ENCODE measurements at places on chromosomes 5 and 9.

- no peak for DNase-seq
These were observed 280.3 kb downstream of the ARHGEF28 start for GRCh38 chr5:73906277-73906676.

DNA sequence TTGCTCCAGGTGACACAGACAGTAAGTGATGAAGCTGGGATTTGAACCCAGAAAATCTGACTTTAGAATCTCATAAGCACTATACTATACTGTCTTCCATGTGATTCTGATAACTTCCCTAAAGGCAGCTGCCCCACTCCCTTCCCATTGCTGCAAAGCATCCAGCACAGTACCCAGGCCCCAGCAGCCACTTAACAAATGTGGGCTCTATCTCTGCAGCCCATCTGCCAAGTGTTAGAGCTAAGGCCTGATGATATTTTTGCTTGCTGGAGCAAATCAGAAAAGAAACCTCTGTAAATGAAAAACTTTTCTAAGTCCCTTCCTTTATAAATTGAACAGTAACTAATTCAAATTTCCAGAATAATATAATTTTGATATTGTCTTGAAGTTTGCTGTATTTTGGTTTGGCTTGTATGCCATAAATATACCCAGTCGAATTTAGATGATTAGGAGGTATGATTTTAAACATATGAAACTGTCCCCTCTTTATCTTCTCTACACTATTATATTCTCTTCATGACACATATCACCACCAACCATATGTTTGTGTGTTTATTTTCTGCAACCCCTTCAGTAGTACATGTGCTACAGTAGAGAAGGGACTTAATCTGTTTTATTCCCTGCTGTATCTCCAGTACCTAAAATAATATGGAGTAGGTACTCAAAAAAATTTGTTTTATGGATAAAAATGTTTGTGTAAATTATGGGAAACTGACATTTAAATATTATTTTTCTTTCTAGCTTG lies 63.8 kb downstream of the SMIM15 start:
- no peak for DNase-seq

- no peak for DNase-seq
These were observed 20.1 kb upstream of the TBC1D9B start for GRCh38 chr5:179927824-179928223.

DNA sequence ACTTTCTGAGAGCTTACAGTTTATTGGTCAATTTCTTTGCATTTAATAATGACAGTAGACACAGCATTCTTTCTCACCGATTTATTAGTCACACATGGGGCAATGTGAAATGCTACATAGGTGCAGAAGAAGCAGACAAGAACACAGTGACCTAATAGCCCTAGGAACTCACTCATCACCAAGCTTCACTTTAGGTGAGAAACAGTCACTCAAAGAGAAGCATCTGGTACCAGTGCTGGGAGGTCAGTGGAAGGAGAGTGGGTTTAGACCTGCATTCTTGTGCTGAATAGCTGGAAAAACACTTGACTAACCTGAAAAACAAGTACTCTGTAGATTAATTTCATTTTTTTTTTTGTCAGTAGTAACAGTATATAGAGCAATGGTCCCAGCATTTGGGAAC lies 179.6 kb downstream of the GRIA1 start:
- DNase-seq: no peak

DNA sequence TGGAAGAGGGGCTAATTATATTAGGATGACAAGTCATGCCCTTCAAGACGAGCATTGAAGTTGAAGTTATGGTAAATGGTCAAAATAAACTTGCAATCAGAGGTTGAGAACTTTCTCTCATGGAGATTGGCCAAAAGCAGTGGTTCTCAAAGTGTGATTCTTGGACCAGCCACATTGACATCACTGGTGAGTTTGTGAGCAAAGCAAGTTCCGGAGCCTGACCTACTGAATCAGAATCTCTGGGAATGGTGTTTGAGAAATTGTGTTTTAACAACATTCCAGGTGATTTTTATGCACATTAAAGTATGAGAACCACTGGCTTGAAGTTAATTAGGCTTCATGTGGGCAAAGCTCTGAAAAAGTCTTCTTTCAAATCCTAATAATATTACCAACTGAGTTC lies 403.5 kb downstream of the ZSWIM6 start:
- DNase-seq: no peak

DNA sequence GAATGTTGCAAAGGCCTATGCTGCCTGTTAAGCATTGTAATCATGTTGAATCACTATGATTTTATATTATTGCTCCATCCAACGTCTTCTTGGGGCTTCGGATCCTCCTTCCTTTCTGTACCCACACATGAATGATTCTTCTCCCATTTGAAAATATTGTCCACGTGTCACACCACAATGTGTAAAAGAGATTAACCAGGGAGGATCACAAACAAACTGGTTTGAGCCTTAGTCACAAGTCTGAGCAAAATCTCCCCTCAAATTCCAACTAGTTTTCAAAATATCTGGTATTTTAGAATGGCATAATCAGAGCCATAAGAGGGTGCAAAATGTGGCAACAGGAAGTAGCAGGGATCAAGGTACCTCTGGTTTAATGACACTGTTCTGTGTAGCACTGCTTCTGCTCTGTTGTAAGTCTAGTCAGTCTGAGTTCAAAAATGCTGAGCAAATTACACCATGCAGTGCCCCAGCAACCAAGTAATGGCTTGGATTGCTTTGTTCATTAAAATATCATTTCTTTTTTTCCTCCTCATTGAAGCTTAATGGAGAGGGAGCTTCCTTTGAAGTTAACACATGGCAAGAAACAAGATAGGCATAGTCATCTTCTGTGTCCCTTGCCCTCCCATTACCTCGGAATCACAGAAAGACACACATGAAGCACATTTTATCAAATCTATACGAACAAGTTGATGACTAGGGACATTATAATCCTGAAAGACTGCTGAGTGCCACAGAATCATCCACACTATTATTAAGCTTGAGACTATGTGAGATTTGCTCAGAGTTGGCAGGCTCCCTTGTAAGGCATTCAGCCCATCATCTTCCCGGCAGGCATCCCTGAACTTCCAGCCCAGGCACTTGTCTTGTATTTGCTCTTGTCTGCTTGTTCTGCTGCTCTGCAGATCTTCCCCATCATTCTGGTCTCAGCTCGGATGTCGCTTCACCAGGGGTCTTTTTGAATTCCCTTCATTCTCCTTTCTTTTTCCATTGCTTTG lies 102.0 kb upstream of the PRLR start:
- DNase-seq: no peak

- DNase-seq: no peak
These were observed 10.9 kb downstream of the FBXL7 start for GRCh38 chr5:15510831-15511230.

- DNase-seq: no peak
These were observed 7.1 kb downstream of the LRRC70 start for GRCh38 chr5:62585751-62586150.

DNA sequence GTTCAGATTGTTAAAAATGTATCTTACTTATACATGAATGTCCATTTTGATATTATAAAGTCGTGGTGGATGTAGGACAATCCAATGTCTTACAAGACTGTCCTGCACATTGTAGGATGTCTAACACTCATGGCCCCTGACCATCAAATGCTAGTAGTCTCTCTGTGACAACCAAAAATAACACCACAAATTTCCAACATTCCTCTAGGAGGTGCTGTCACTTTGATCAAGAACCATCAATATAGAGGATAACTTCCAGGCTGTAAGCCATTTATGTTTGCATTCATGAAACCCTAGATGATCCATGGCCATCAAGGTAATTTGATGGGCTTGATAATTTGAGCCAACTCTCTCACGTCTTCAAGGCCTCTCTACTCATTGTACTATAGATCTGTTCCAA lies 20.5 kb upstream of the ZFR start:
- no peak for DNase-seq

DNA sequence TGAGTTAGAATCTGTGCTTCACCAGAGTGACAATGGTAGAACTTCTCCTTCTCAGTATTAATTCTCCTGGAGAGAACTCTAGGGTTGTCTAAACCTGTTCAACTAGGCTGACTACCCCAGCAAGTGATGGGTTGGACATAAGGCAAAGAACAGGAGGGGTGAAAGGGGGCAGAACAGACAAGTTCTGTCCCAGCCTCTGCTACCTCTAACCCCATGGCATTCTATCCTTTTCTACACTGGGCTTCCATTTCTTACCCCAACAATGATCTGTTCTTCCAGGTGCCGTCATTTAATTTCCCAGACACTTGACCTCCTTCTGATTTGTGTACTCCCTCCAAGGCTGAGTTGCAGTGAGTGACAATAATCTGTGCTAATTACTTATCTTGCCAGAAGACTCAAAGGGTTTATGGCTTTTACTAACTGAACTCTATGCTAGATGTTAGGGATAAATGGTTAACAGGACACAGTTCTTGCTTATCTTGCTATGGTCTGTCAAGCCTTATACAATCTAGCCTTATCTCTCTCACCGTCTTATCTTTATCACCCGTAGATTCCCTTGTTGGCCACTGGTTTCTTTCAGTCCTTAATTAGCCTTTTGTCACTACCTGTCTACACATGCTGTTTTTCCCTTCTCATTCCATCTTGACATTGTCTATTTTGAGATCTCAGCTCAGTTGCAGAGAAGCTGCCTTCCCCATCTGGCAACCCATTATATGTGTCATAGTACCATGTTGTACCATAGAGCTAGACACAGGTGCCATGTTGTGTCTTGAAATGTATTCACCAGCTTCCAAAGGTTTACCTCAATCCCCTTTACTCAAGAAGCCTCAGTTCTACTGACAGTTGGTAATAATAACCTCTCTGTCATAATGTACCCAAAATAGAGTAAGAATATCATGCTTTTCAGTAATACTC lies 10.0 kb upstream of the MATR3 start:
- no peak for DNase-seq

GRCh38 chr5:54897001-54897400 lies 88.4 kb downstream of the ESM1 start:
- no peak for DNase-seq

GRCh38 chr5:84260140-84260539 lies 124.5 kb downstream of the EDIL3 start:
- no peak for DNase-seq

DNA sequence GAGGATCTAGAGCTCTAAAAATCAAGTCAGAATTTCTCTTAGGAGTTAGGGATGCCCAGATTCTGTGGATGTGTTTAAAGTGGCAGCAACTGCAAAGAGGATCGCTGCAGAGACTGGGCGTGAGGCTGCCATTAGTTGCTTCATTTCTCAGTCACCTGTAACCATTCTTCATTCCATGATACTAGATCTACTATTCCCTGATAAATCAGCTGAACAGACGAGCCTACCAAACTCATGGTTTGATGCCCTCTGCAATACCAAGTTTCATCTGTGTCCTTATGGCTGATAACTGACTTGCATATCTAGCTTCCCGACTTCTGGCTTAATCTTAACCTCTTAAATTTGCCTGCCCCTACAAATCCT lies 33.3 kb downstream of the UBE2R2 start:
- no peak for DNase-seq

DNA sequence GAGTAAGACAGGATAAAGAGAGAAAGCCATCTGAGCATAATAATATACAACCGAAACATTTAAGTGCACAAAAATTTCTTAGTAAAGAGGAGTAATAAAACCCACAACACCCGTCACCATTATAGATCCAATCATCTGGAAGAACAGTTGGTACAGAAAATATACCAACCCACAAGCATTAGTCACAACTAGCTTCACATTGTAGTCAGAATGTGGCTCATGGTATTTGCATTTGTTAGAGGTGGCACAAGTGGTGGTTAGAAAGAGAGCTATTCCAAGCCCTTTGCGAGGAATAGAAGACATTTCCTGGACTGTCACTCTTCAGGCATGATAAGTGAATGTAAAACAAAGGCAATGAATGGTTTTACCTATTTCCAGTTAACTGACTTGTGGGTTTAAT lies 677.5 kb upstream of the ST8SIA4 start:
- no peak for DNase-seq

DNA sequence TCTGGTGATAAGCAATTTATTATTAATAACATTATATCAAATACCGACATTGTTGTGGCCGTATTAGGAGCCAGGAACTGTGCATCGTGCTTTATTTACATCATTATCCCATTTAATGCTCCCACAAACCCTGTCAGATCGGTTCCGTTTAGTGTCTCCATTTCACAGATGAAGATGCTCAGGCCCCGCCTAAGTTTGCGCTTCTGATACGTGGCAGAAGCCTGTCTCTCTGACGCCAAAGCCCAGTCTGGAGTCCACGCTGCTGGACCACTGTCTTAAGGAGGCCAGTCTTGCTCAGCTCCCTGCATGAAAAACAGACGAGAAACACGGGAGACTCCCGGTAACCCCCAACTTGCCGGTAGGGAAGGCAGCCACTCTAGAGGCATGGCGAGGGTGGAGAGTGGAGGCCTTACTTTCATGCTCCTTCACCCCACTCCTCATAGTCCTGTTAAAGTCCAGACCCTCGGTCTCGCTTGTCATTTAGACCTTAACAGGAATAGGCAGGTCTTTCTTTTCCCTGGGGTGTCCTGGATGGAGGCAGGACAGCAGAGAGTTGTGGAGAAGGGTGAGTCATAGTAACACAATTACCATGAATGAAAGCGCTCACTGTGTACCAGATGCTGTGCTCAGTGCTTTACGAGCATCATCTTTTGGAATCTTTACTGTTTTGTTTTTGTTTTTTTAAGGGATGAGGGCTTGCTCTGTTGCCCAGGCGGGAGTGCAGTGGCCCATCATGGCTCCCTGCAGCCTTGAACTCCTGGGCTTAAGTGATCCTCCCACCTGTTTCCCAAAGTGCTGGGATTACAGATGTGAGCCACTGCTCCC lies 872 bp downstream of the TXNDC15 start:
- DNase-seq: peak; percentile 43

DNA sequence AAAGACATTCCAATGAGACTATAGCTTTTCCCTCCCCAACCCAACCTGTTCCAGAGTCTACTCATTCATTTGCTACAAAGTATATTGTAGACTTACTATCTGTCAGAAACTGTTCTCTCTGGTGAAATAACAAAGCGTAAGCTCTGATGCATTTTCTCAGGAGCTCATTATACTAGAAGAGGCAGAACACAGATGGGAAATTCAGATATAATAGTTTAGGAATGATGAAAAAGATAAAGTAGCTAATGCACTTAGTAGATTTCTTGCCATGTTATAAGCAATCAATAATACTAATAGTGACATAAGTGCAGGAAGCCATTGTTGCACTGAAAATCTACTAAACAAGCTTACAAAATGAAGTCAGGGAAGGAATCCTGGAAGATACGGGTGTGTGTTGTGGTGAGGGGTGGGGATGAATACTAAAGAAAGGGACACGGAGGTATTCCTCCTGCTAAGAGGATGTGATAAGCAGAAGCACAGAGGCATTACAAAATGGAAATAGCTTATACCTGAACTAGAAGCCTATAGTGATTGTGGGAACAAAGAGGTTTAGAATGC lies 78.2 kb downstream of the HCN1 start:
- DNase-seq: no peak

DNA sequence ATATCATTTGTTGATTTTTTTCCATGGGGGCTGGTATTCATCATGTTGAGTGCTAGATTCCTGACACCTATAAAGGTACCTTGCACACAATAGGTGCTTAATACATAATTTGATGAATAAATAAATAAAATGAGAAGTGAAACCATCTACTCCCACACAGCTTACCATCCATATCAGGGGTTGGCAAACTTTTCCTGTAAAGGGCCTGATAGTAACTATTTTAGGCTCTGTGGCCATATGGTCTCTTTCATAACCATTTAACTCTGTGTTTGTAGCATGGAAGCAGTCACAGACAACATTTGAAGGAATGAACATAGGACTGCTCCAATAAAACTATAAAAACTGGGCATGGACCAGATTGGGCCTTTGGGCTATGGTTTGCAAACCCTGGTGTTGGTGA lies 100.3 kb downstream of the GCNT1 start:
- no peak for DNase-seq
